ENCODE measurements at places on chromosomes 5 and 9. TPM values are rescaled to one million over a fixed set of nuclear protein-coding genes. Genes with fewer than 3 reads are reported as not detected.

The GFRA3 gene
- 0.94 TPM for total RNA-seq

The PCDHGA7 gene
- 7.7 TPM for total RNA-seq

The GKAP1 gene
- 25.2 TPM for total RNA-seq

The TEX48 gene
- total RNA-seq = not detected

The PDGFRB gene
- 47.0 TPM for total RNA-seq

The POLR1E gene
- total RNA-seq = 10.2 TPM

The IFNA21 gene
- total RNA-seq = not detected

The NAIP gene
- total RNA-seq = 4.2 TPM

The CRHBP gene
- total RNA-seq = 0.27 TPM

Data from Right ventricle myocardium superior (tissue), 1 donor.